ENCODE measurements at places on chromosomes 5 and 9.

GRCh38 chr5:141800617-141801016 is 77.6 kb downstream of the PCDH1 start:
- no peak for DNase-seq

- no peak for DNase-seq
Measured at GRCh38 chr5:59591162-59591561, 302.4 kb downstream of the PDE4D start.

DNA sequence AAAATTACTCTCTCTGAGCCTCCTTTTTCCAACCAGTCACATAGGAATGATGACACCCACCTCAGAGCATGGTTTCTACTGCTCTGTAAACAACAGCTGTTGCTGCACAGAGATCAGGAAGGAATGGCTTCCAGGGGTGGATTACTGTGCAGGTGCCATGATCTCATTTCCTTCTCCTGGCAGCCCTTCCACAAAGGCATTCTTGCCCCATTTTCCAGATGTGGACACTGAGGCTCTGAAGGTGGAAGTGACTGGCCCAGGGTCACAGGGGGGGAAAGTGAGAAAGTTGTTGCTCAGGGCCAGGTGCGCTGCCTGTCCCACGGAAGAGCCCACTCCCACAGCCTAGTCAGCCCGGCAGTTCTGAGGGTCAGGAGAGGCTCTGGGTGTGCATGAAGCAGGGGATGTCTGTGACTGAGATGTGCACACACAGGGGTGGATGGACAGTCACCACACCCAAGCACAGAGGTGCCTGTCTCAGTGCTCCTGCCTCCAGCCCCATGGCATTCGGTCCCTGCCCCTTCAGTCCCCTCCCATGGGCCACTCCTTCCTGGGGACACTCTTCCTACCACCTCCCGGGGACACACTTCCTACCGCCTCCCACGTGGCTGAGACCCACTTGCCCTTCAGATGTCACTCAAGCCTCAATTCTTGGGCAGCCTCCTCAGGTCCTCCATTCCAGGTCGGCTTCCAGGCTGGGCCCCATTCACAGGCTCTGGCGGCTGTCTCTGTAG is 17.0 kb downstream of the FGFR4 start:
- no peak for DNase-seq

GRCh38 chr9:70672161-70672649 is 257.7 kb upstream of the KLF9 start:
- DNase-seq: no peak

- DNase-seq: no peak
Measured at GRCh38 chr5:173094012-173094661, 38.0 kb downstream of the CREBRF start.

DNA sequence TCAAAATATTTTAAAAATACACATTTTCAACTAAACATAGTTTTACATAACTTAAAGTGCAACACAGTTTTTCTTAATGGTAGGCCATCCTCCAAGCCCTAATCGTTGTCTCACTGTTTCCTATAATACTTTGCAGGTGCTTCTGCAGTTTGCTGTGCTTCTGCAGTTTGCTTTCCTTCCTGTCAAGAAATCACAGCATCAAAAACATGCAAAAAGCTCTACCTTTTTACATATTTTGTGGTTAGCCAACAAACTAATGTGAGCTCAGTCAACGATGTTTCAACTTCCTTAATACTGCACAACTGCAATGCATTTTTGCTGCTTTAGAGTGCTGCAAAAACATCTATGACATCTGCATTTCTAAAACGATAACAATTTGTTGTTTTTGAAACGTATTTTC is 25.2 kb downstream of the EMB start:
- no peak for DNase-seq

GRCh38 chr5:86030753-86031152 is 587.0 kb upstream of the COX7C start:
- DNase-seq: no peak

GRCh38 chr9:69572611-69573010 is 99.6 kb downstream of the APBA1 start:
- DNase-seq: no peak

DNA sequence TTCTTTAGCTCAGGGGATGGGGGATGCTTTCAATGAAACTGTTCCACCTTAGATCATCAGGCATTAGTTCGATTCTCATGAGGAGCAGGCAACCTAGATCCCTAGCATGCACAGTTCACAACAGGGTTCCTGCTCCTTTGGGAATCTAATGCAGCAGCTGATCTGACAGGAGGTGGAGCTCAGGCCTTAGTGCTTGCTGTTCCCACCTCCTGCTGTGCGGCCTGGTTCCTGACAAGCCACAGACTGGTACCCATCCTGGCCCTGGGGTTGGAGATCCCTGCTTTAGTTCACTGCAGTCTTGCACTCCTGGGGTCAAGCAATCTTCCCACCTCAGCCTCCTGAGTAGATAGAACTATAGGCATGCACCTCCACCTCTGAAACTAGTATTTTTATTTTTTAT is 1369.8 kb upstream of the NUDT12 start:
- DNase-seq: no peak

DNA sequence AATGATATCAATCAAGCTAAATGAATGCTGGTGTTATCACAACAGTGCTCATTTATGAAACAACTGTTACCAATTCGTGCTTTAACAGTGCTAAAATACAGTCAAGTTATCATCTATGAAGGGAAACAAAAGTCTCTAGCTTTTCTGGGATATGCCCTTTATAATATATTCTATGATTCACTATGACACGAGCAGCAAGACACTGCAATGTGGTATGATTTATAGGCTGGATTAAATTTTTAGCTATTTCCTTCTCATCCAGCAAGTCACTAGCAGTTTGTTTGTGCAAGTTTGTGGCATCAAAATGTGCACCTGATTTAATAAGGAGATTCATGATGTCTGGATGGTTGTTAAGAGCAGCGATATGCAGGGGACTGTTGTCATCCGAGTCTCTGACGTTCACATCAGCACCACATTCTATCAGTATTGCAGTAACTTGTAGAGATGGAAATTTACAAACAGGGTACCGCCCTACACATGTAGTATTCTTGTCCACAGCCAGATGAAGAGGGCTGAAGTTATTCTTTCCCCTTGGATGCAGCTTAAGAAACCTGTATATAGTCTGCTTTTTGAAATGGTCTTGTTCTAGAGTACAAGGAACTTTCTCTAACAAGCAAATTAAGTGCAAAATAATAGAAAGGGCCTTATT is 20.3 kb downstream of the FEM1C start:
- DNase-seq: no peak

DNA sequence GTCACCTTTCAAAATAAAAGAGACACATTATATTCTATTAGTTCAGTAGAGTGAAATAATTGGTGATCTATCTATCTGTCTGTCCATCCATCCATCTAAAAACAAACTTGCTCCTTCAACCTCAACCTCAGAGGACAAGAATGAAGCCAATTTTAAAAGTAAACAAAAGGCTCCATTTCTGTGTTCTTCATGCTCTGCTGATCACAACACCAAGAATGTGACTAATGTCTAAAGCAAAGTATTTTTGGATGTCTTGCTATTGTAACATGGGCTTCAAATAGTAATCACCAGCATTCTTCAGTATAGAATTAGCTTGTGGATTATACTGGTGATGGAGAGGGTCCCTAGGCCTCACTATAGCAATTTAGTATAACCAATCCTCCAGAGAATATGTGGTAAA is 1304.4 kb downstream of the MAT2B start:
- DNase-seq: no peak

GRCh38 chr5:143479394-143479793 is 75.9 kb upstream of the NR3C1 start:
- DNase-seq: no peak

GRCh38 chr5:161089569-161089968 is 237.6 kb upstream of the ATP10B start:
- no peak for DNase-seq

DNA sequence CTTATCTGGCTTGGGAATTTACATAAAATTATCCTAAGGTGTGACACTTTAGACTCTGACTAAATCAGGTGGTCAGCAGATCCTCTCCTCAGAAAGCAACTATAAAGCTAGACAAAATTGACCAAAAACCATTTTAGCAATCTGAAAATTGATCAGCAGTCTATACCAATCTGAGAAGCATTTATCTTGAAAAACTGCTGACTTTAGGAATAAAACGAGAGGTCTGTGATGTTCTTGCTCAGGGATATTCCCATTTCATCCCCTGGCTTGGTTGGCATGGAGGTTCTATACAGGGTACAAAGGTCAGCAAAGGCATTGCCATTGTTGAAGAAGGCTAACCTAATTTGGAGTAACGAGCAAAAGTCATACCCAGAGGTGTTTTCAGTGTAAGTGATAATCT is 11.7 kb downstream of the SPINK5 start:
- DNase-seq: no peak

- no peak for DNase-seq
Measured at GRCh38 chr9:34585946-34586669, 3.4 kb downstream of the CNTFR start.

- no peak for DNase-seq
Measured at GRCh38 chr9:134923466-134923865, 5.8 kb upstream of the FCN1 start.

DNA sequence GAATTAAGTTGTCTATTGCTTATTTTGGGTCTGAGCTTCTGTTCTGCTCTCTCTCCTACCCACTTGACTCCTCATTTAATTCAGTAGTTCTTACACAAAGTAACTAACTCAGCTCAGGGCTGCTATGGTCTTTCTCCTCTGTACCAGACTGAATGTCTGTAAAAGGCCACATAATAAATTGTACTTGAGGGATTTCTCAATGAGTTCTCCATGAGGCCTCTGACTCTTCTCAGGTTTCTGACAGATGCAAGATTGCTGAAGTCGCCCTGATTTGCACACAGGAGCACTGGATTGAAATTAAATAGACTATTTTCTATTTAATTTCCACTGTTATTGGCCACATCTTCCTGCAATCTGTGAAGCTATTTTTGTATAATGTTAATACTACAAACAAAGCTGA is 2.9 kb downstream of the IQGAP2 start:
- no peak for DNase-seq

All from stimulated activated CD8-positive, alpha-beta memory T cell treated with anti-CD3 and anti-CD28 coated beads, Interleukin-7, amount 100 ng/mL, for 1 hour (primary cell).